ENCODE measurements at places on chromosomes 3 and 15. TPM values are rescaled to one million over a fixed set of nuclear protein-coding genes. Genes with fewer than 3 reads are reported as not detected.

AGTR1 gene
- total RNA-seq: not detected

DNA sequence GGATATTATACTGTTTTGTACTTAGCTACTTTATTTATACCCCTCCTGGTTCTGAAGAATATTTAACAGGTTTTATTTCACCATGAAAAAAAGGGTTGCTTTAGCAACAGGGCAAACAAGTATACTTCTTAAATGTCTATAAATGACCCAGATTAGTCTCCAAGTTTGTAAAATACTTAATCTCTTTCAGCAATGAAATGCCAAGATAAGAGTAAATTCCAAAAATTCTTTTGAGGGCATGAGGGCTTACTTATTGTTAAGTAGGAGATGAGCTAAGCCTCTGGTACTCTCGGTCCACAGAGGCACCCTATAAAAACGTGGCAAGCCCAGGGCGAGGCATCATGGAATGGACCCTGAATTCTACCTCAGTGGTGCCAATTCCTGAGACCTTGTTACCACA, 264.8 kb upstream of the NSMCE3 start:
- no peak for DNase-seq

LRRC57 gene
- 21.1 TPM for total RNA-seq

DNA sequence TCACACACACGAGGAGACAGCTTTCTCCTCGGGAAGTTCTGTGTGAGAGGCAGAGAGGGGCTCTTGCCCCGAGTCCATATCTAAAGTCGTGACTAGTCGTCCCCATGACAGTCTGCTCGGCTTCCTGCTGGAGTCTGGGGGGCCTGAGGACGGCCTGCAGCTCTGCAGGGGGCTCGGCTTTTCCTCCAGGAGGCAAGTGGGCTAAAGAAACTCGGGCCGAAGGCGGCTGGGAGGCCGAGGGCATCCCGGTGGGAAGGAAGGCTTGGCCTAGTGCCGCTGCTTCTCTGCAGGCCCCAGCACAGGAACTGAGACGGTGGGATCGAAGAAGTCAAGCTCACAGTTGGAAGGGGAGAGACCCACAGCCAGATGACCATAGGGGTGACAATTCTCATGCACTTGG, 25.4 kb upstream of the PIGZ start:
- DNase-seq: no peak

TM4SF1 gene
- 1,063 TPM for total RNA-seq

- no peak for DNase-seq
Measured at GRCh38 chr3:169334991-169335390, 328.5 kb downstream of the MECOM start.

CRBN gene
- total RNA-seq: 53.8 TPM

GPR149 gene
- total RNA-seq: not detected

- DNase-seq: no peak
Measured at GRCh38 chr3:80233576-80233975, 465.8 kb upstream of the ROBO1 start.

- DNase-seq: no peak
Measured at GRCh38 chr3:134348524-134348923, 25.7 kb downstream of the AMOTL2 start.

DNA sequence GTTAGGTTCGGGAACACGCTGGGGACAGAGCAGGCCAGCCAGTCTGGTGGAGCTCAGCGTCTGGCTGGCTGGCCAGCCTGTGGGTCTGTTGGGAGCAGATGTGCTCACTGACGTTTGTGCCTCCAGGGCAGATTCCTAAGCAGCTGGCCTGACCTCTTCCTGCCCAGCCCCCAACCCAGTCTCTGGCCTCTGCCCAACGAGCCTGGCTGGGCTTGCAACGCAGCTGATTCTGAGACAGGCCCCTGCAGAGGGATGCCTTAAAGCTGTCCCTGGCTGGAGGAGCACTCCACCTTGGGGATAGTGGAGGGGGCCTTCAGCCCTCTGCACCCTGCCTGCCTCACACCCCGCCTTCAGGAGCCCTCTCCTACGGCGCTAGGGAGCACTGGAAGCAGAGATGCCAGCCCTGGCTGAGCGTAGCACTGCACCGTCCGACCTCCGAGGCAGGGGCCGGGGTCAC, 46.0 kb downstream of the KLF13 start:
- no peak for DNase-seq

DNA sequence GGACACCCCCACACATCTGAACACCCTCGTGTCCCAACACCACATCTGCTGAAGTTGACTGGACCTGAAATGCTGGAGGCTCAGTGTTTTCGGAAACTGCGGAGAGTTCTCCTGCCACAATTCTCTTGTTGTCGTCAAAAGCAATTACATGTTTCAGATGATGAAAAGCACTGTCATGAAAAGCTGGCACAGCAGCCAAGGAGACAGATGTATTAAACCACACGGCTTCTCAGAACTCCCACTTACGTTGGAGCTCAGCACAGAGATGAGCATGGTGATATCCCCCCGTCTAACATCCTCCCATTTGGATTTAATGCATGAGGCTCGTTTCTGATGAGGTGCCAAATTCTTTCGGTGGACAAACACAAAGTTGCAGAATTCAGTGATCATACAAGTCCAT, 180.1 kb downstream of the RORA start:
- DNase-seq: no peak

GRCh38 chr3:55297245-55297644, 189.9 kb downstream of the WNT5A start:
- DNase-seq: no peak

GRCh38 chr3:132595014-132595413, 2.1 kb upstream of the ACKR4 start:
- DNase-seq: no peak

Measured in pulmonary artery endothelial cell (primary cell).